ENCODE measurements at places on chromosomes 16 and 17. TPM values are rescaled to one million over a fixed set of nuclear protein-coding genes. Genes with fewer than 3 reads are reported as not detected.
A peak's percentile ranks its signal among the peaks of the same experiment; 100 is the strongest.

DNA sequence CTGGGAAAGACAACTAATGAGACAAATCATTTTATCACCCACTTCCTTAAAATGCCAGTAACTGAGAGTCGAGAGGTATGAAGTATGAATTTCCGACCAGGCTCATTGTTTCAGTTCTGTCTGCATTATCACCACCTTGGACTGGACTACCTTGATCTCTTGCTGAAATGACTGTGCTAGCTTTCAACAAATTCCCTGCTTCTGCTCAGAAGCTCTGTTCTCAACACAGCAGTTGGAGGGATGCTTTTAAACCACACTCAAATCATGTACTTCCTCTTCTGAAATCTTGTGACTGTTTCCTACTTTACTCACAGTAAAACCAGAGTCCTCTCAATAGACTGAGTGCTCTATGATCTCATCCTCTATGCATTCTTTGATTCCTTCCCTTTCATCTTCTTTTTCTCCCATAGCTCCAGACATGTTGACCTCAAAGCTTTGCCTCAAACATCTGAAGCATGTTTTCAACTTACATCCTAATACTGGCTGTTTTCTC lies 195.8 kb downstream of the KCNJ2 start:
- no peak for DNase-seq

- DNase-seq = no peak
Observed at GRCh38 chr17:68511254-68511670, 968 bp upstream of the PRKAR1A start.

GRCh38 chr17:9324864-9325263 lies 250.8 kb downstream of the STX8 start:
- no peak for DNase-seq

GRCh38 chr17:47301831-47302230 lies 21.9 kb upstream of the EFCAB13 start:
- no peak for DNase-seq

GRCh38 chr17:65413390-65413789 lies 148.1 kb downstream of the AXIN2 start:
- no peak for DNase-seq

GRCh38 chr16:5041600-5042133 lies 7.9 kb upstream of the NAGPA start:
- DNase-seq = no peak

DNA sequence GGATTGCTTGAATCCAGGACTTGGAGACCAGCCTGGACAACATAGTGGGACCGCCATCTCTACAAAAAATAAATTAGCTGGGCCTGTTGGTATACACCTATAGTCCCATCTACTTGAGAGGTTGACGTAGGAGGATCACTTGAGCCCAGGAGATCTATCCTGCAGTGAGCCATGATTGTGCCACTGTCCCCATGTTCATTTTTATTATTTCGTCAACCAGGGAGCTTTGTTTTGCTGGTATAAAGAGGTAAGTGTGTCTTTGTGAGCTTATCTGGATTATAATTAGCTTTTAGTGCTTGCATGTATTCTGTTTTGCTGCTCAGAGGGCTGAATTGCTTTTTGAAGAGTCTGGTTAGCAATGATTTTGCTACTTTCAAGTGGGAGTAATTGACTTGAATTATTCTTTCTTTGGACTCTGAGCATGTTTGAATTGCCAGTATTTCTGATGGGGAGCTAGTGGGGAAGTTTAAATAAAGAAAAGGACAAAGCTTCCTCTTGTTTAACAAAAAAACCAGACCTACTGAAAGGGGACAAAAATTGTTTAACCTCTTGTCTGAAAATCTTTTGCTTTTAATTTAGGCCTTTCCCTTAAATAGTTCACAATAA lies 31.6 kb upstream of the BCAS3 start:
- no peak for DNase-seq

- DNase-seq = no peak
Observed at GRCh38 chr17:62955841-62956352, 10.1 kb upstream of the TANC2 start.

- no peak for DNase-seq
Observed at GRCh38 chr16:68019167-68019680, 3.5 kb upstream of the DPEP2NB start.

DNA sequence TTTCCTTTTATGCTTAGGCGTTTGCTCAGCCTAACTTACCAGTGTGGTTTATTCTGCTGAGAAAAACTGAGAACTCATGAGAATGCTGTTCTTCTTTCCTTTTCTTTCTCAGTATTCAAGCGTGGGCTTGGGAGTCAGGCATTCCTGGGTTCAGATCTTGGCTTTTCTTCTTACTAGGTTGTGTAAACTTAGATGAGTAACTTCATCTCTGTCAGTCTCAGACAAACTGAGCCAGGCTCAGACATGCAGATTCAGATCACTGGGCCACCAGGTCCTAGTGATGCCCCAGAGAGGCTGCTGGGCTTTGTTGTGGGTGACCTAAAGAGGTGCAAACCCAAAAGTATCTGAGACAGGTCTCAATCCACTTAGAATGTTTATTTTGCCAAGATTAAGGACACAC lies 95.8 kb upstream of the MPHOSPH6 start:
- no peak for DNase-seq

DNA sequence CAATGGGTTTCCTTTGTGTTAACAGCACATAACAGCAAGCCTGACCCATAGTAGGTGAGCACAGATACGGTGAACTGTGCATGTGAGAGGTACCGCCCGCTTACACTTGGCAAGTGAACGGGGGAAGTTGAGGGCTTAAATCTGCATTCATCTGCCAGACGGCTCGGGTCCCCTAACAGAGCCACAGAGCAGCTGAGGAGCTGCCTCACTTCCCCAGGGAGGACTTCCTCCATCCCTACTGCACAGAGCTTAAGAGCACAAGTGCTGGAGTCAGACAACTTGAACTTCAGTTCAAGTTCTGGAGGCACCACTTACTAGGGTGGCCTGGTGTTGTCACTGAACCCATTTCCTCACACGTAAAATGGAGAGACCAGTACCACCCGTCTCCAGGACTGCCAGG lies 13.4 kb downstream of the RAB5C start:
- no peak for DNase-seq

GRCh38 chr17:30393491-30393890 lies 14.8 kb downstream of the CPD start:
- no peak for DNase-seq

GRCh38 chr16:85710732-85711131 lies 22.0 kb upstream of the GINS2 start:
- DNase-seq = no peak

GRCh38 chr17:68433211-68433610 lies 24.1 kb downstream of the WIPI1 start:
- DNase-seq = no peak

- no peak for DNase-seq
Observed at GRCh38 chr17:45995627-45996270, 3.3 kb upstream of the STH start.

DNA sequence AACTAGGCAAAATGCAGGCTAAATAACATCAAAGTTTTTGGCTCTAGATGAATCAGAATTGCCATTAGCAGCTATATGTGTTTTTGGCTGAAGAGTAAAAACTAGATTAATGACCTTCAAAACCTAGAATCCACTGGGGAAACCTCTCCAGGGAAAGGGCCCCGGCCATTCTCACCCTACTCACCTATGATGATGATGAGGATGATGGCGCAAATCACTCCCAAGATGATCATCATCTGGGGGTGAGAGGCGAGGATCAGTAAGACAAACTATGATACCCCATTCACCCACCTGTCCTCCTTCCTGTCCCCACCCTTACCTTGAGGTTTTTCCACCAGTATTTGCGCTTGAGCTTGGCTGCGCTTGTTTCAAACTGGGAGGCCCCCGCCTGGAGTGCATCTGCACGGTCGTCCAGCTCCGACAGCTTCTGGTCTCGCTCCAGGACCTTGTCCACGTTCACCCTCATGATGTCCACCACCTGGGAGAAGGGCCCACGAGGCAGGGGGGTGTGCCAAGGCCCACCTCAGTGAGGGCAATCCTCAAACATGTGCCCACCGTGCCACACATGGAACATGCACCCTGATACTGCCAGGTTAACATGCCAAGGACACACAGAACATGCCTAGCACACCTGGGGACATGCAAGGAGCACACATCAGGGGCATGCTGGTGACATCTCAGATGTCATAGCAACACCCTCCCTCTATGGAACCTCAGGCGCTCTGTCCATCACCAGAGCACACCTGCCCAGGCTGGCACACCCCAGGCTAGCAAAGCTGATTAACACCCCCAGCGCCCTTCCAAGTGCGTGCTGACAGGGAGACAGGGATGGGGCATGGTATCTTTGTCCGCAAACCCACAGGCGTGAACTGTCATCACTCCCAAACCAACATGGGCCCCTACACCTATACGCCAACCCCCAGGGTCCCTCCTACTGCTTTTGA lies 1.2 kb downstream of the VAMP2 start:
- DNase-seq = no peak

GRCh38 chr17:44830359-44831288 lies 537 bp upstream of the GJC1 start:
- no peak for DNase-seq

GRCh38 chr17:50947782-50948543 lies 81.8 kb upstream of the TOB1 start:
- DNase-seq = peak; percentile 86

DNA sequence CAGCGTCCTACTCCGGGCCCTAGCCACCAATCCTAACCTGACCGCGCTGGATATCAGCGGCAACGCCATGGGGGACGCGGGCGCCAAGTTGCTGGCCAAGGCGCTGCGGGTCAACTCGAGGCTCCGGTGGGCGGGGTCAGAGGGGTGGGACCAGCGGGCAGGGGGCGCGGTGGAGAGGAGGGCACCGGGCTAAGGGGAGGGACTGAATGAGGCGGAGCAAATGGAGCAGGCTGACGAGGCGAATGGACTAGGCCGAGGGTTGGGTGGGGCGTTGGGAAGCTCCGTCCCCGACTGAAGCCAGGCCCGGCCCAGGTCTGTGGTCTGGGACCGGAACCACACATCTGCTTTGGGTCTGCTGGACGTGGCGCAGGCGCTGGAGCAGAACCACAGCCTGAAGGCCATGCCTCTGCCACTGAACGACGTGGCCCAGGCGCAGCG lies 4.6 kb downstream of the CARMIL2 start:
- no peak for DNase-seq

DNA sequence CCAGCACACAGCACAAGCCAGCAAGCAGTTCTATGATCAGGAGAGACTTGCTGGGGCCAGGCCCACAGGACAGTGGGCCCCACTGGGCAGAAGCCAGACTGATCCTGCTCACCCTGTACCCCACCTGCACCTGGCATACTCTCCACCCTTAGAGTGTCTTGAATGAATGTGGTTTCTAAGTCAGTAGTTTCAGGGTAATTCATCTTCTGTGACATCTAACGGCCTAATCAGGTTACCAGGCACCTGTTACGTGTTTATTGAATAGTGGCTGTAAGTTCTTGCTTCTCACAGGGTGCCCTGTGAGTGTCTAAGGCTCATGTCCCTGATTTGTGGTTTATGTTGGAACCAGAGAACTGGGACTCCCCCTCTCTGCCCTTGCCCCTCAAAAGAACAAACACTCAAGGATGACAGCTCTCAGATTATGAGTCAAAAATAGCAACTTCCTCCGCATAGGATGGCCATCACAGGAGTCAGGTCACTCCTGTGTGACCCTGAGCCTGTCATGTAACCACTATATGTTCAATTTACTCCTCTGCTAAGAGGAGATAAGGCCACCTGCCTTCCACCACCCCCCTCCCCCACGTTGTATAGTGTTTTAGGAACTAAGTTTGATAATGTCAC lies 7.0 kb upstream of the OR2C1 start:
- no peak for DNase-seq

DNA sequence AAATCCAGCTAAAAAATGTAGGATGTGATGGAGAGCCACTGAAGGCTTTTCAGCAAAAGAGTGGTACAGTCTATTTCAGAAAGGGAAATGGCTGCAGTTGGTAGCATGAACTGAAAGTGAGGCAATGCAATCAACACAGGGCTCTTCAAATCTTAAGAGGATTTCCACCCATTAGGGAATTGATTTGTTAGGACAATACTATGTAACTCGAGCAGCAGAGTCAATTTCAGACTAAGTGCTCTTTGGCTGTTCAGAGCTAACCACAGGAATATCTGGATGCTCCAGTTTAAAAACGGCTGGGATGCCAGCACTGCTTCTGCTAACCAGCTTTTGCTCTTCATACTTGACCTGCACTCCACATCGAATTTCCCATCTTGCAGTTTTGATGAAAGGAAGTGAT lies 24.6 kb downstream of the CACNG1 start:
- DNase-seq = no peak

- DNase-seq = peak; percentile 47
Observed at GRCh38 chr17:69348429-69348828, 21.5 kb upstream of the ABCA5 start.

DNA sequence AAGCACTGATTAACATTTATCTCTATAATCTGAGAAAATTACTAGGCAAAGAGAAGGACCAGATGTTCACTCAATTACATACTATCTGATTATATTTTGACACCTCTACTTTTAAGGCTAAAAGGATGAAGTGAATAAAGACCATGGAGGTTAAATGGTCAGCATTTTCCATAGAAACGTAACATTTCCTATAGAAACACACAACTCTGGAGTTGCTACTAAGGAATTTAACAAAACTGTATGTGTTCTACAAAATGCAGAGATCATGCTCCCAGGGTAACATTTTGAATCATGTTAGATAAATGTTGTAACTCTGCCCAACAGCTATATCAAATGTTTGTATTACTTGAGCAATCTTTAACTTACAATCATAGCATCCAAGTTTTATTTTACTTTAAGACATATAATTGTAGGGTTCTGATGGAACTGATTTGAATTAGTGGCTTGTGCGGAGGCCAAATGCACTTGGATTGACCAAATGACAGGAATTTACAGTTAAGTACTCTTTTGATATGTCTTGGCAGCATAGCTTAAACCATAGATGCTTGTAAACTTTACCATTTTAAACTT lies 97.7 kb downstream of the RPGRIP1L start:
- DNase-seq = no peak

DNA sequence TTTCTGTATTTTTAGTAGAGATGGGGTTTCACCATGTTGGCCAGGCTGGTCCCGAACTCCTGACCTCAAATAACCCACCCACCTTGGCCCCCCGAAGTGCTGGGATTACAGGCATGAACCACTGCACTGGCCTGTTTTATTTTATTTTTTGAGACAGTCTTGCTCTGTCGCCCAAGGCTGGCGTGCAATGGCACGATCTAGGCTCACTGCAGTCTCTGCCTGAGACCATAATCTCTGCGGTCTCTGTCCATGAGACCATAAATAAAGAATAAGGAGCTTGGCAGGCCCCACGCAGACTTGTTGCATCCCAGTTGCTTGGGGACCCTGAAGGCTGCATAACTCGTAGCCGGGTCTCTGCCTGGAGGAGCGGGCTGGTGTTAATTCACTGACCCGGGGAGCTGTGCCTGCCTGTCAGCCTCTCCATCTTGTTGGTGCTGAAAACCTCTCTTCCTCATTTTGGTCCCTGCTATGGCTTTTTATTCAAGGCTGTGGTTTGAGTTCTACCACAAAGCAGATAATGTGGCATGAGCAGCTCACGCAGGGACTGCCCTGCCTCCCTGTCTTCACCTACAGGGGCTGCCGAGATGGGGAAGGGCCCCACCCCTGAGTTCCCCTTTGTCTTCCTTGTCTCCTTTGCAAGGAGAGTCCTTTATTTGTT lies 82.1 kb downstream of the MSI2 start:
- no peak for DNase-seq

Gene CCNF
- total RNA-seq = 64.9 TPM

Gene SCNN1B
- not detected for total RNA-seq

Gene SMPD3
- 50.7 TPM for total RNA-seq

Gene NOG
- total RNA-seq = not detected

Gene IRX3
- total RNA-seq = not detected

Gene PHF23
- 31.7 TPM for total RNA-seq

Gene C16orf89
- total RNA-seq = not detected

Gene TNFSF12
- not detected for total RNA-seq

Gene UMOD
- not detected for total RNA-seq

Gene BRD7
- total RNA-seq = 62.7 TPM
